Renal cortical epithelial cell (primary cell): ENCODE measurements at places on chromosomes 6 and 20.

DNA sequence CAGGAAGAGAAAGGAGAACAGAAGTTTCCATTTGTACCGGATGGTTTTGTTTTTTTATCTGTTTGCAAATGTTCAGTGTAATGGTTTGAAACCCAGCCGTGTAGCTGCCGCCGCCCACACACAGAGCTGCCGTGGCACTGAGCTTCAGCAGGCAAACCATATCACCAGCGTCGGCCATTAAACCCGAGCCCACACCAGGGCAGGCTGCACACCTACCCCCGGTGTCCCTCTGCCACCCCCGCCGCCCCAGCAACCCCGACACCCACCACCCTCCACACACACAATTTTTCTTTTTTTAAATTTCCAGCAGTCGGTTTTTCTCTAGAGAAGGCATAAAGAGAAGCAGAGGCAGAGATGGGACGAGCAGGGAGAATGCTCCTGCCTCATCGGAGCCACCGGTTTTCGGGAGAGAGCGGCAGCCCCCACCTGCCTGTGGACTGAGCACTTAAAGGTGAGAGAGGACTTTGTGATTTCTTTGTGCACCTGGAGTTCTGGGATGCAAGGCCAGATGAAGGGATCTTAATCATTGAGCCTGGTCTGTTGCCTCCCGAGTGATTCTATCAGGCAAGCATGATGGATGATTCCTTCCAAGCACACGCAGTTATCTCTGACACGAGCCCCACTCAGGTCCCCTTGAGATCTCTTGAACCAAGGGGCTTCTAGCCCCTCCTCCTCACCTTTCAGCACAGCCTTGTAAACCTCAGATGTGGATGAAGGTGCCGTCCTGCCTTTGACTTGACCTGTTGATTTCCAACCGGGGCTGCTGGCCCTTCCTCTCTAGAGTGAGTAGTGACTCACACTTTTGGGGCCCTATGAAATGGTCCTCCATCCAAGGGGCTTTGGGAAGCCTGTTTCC, 17.5 kb upstream of the ZNF831 start:
- no peak for DNase-seq

- DNase-seq: no peak
Observed at GRCh38 chr6:63269470-63269869, 50.3 kb downstream of the LGSN start.

GRCh38 chr6:93243231-93243778, 176.1 kb downstream of the EPHA7 start:
- DNase-seq: no peak

DNA sequence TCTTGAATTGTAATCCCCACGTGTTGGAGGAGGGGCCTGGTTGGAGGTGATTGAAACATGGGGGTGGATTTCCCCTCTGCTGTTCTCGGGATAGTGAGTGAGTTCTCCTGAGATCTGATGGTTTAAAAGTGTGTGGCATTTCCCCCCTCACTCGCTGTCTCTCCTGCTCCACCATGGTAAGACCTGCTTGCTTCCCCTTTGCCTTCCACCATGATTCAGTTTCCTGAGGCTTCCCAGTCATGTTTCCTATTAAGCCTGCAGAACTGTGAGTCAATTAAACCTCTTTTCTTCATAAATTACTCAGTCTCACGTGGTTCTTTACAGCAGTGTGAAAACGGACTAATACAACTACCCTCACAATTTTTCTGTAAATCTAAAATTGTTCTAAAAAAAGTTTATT, 26.8 kb upstream of the FAM184A start:
- no peak for DNase-seq

- no peak for DNase-seq
Observed at GRCh38 chr20:33660035-33660684, 2.0 kb upstream of the C20orf144 start.

- no peak for DNase-seq
Observed at GRCh38 chr6:28343898-28344677, 5.7 kb upstream of the ZKSCAN3 start.

DNA sequence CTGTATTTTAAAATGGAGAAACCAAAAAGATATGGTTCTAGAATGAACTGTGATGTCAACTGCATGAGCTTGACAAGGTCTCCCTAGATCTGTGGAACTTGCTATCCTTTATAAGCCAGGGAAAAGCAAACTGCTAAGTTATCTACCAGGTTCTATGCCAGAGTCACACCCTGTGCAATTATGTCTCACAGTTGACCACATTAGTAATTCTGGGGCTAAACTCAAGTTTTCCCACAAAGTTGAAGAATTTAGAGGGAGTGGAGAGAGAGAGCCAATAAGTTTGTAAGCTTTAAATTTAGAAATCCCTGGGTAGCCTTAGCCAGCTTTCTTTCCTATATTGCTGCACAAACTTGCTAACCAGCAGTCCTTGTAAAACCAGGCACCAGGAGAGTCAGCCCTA, 407.0 kb upstream of the SASH1 start:
- DNase-seq: no peak

DNA sequence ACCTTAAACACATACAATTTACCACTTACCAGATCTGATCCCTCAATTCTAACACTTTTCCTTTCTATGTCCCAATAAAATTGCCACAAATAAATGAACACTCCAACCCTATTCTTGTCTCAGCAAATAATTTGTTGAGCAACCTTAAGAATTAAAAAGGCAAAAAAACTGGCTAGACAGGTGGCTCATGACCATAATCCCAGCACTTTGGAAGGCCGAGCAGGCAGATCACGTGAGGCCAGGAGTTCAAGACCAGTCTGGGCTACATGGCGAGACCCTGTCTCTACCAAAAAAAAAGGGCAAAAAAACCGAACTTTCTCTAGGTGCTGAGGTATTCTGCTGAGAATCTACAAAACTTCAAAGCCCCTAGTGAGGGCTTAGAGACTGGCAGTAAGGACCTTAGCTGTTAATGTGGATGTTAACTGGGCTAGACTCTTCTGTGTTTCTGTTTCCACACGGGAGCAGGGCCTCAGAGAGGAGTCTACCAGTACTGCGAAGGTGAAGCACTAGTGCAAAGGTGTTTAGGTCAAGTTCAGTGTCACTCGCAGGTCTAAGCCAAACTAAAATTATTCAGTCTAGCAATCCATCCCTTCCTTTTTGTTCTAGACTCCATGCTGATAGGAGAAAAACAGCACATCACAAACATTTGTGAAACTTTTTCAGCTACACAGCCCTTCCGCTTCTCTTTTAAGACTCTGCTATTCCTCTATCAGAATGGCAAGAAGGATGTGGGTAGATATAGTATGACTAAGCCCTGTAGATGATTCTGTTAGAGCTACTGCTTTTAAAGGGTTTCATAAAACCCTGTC, 2.6 kb downstream of the FASTKD5 start:
- DNase-seq: no peak

GRCh38 chr20:50471231-50471630, 39.0 kb upstream of the PTPN1 start:
- no peak for DNase-seq

- DNase-seq: no peak
Observed at GRCh38 chr6:100115407-100116101, 121.5 kb upstream of the MCHR2 start.

DNA sequence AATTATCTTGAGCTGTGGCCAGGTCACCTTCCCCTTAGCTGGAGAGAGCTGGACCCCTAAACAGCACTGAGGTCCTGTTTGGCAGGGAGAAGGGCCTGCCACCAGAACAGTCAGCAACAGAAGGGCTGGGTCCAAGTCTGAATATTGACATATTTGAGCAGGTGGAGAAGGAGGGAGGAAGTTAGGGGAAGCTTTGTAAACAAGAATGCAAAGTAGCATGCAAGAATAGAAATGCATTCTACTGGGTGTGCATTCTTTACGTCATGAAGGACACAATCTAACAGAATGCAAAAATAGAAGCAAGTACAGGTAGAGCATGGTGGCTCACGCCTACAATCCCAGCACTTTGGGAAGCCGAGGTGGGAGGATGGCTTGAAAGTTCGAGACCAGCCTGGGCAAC, 100.5 kb downstream of the QRSL1 start:
- DNase-seq: no peak

GRCh38 chr6:10759312-10759839, 11.8 kb downstream of the TMEM14B start:
- DNase-seq: peak; percentile 95

DNA sequence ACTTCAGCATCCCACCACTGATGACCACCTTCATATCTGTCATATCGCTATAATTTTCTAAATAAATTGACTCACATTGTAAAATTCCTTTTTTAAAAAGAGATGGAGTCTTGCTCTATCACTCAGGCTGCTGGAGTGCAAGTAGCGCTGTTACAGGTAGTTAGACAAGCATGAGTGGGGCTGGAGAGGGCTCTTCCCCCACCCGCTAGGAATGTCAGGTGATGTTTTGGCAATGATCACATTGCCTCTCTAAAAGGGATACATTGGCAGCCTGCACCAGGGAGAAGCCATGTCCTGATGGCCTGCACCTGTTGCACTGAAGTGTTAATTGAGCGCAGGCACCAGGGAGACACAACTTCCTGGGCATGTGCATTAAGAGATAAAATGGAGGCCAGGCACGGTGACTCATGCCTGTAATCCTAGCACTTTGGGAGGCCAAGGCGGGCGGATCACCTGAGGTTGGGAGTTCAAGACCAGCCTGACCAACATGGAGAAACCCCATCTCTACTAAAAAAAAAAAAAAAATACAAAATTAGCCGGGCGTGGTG, 16.9 kb upstream of the SLC22A16 start:
- DNase-seq: no peak

GRCh38 chr20:51563486-51564332, 21.2 kb upstream of the NFATC2 start:
- peak; percentile 60 for DNase-seq

DNA sequence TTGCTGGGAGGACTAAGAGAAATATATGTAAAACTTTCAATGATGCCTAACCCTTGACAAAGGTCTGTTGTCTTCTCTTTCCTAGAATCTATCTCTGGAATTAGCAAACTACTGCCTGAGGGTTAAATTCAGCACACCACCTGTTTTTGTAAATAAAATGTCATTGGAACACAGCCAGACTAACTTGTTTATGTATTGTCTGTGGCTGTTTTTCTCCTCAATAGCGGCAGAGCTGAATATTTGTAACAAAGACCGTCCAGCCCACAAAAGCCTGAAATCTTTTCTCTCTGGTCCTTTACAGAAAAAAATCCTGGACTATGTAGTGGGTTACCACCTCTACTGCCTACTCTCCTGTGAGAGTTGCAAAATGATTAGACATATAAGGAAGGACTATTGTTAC, 33.3 kb upstream of the SYNDIG1 start:
- no peak for DNase-seq

DNA sequence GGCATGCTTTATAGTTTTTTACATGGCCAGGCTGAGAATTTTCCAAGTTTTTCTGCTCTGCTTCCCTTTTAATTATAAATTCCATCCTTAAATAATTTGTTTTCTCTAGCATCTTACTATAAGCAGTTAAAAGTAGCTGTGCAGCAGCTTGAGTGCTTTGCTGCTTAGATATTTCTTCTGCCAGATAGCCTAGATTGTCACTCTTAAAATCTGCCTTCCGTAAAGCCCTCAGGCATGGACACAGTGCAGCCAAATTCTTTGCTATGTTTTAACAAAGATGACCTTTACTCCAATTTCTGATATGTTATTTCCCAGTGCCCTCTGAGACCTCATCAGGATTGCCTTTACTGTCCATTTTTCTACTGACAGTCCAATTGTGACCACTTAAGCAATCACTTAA, 92.6 kb upstream of the SGK1 start:
- DNase-seq: no peak

GRCh38 chr6:163828038-163828795, 413.7 kb downstream of the QKI start:
- no peak for DNase-seq

DNA sequence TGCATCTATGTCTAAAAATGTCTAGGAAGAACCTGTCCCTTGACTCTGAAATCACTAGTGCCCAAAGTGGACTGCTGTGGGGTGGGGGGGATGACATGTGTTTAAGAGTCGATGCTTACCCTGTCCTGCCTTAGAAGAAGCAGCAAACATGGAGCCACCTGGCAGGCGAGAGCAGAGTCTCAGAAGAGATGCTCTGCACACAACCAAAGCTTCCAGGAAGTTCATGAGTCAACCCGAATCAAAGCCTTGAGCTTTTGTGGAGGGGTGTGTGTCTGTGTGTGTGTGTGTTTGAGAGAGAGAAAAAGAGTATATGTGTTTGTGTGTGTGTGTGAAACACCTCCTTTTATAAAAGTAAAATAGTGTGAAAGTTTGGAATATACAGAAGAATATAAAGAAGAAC, 269.9 kb downstream of the ALDH8A1 start:
- no peak for DNase-seq

DNA sequence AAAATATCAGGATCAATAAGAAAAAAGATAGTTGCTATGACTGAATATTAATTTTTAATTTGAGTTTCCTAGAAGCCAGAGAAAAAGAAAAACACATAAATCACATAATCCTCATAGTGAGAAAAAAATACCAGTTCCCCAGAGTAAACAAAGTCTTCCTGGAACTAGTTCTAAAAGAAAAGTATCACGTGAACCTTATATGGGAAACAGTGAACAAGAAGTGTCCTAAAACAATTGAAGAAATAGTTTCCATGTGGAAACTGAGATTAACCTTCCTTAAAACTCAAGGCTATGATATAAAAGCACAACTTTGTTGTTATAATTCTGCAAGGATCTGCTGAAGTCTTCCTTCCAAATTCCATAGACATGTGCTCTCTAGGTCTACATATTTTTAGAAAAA, 50.6 kb downstream of the RCAN2 start:
- DNase-seq: no peak

GRCh38 chr6:36756786-36757185, 59.2 kb downstream of the RAB44 start:
- DNase-seq: no peak

DNA sequence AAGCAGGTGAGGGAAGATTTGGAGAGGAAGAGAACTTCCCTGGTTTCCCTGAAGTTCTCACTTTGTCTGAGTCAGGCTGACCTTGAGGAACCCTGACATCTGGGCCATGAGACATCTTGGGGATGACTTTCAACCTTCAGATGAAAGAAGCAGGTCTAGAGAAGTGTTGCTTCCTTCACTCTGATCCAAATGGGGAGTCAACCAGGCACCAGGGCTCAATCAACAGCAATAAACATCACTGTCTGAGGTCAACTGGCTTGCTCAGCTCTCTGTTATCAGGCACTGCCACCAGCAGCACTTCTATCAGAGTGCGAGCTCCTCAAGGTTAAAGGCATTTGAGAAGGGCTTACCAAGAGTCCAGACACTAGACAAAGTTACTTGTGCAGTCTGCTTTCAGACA, 6.3 kb downstream of the ACOT8 start:
- DNase-seq: no peak

GRCh38 chr6:122657601-122658000, 47.4 kb downstream of the PKIB start:
- no peak for DNase-seq

DNA sequence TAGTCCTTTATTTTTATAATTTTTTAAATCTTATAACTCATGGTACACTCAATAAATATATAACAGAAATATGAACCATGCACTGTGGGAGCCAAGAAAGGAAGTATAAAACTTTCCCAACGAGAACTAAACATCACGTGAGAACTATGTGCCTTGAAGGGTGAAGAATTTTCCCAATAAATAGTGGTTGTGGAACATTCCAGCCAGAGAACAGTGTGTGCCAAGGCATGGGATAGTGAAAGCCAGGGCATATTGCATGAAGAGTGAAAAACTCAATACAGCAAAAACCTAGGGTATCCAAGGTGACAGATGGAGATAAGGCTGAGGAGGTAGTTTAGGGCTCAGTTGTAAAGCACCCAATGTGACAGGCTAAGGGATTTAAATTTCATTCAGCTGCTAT, 86.1 kb downstream of the SIM1 start:
- DNase-seq: peak; percentile 18
